Lower lobe of right lung (tissue), 2 donors: ENCODE measurements at places on chromosomes 3 and 15. TPM values are rescaled to one million over a fixed set of nuclear protein-coding genes. Genes with fewer than 3 reads are reported as not detected.

- no peak overlapping the region for H3K27ac ChIP-seq
- DNase-seq: no peak
- no peaks in the 10 kb centered on the region for H3K36me3 ChIP-seq
- no peak overlapping the region for H3K4me3 ChIP-seq
- no peaks in the 10 kb centered on the region for H3K27me3 ChIP-seq
- peaks cover 59% of the 10 kb centered on the region for H3K4me1 ChIP-seq
Observed at GRCh38 chr3:123072564-123072963, 5.7 kb downstream of the PDIA5 start.

GRCh38 chr15:36373550-36373949, 205.9 kb upstream of the CDIN1 start:
- no peaks in the 10 kb centered on the region for H3K4me1 ChIP-seq
- no peaks in the 10 kb centered on the region for H3K27me3 ChIP-seq
- no peaks in the 10 kb centered on the region for H3K36me3 ChIP-seq
- H3K27ac ChIP-seq: no peak overlapping the region
- DNase-seq: no peak

DNA sequence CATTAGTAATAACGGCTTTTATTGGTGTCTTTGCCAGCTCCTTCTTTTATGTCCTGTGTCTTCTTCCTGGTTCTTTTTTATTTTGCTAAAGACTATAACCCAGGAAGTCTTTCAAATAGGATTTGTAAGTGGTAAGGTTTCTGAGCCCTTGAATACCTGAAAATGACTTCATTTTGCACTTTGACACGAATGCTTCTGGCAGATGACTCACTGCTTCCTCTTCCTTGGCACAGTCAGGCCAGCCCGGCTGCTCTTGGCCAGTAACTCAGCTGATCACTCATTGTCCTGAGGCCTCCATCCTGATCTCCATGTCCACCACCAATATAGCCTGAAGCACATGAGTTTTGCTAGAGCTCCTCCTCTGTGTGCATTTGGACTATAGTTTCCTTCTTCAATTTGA, 48.7 kb upstream of the NR2E3 start:
- no peak for DNase-seq
- H3K27me3 ChIP-seq: no peaks in the 10 kb centered on the region
- no peak overlapping the region for H3K27ac ChIP-seq
- no peaks in the 10 kb centered on the region for H3K4me1 ChIP-seq

DNA sequence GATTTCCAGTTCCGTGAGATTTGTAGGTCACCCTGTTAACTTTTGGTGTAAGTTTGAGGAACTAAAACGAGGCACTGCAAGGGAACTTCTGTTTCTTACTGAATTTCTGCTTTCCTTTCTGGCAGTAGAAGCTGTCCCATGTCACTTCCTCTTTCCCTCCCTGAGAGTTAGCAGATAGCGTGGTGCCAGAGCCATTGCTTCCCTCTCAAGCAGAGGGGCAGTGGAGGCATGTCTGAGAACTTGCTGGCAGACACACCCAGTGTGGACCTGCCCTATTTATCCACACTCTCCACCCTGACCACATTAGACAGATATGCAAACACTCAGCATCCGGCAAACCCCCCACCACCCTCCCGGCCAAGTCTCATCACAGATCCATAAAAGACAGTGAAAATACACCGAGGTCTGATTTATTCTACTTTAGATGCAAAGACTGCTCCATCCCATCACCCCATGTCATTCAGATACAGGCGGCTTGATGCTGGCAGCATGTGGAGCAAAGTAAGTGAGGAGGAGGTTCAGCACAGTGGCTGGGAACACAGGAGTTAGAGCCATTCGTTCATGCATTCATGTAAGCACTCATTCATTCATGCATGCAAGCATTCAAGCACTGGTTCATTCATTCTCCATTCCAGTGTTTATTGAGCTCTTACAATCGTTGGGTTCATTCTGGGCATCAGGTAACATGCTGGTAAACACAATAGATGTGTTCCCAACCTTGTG, 324.7 kb downstream of the SHQ1 start:
- no peaks in the 10 kb centered on the region for H3K36me3 ChIP-seq
- peak; percentile 62 for DNase-seq
- no peaks in the 10 kb centered on the region for H3K27me3 ChIP-seq
- H3K4me1 ChIP-seq: peaks cover 20% of the 10 kb centered on the region
- no peak overlapping the region for H3K4me3 ChIP-seq

DNA sequence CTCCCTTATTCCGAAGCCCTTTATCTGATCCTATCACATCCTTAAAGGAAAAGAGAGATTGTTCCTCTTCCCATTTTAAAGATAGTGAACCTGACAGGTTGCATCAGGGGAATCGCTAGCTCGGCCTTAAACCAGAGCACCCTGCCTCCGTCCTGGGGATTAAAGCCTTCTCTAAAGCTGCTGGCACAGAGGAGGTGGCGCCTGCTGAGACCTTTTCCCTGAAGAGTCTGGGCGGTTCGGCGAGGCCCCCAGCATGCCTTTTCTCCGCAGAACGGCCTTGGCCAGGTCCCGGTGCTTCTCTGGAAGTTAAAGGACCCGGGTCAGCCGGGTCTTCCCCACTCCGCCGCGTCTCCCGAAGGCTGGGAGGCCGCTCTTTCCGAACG, 593 bp downstream of the FAM219B start:
- peaks cover 44% of the 10 kb centered on the region for H3K4me1 ChIP-seq
- H3K27ac ChIP-seq: peak overlapping the region; percentile 95
- H3K36me3 ChIP-seq: peaks cover 38% of the 10 kb centered on the region
- H3K4me3 ChIP-seq: peak overlapping the region; percentile 98

DNA sequence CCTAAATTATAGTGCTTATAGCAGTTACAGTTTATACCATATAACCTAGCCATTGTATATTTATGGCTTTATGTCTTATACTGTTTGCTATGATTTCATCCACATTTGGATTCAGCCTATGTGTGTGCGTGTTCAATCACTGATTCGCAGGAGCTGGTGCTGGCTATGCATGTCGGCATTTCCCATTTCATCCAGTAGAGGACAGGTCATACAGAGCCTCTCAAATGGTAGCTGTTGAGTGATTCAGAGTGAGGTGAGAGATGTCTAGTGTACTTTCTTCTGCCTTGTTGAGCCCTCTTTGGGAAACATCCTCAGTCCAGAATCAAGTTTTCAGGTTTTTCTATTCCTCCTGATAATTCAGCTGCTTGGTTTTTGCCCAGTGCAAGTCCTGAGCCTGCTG, 76.1 kb downstream of the FRMD4B start:
- H3K36me3 ChIP-seq: peaks cover 45% of the 10 kb centered on the region
- no peak for DNase-seq
- peak overlapping the region; percentile 5 for H3K27ac ChIP-seq
- peaks cover 9% of the 10 kb centered on the region for H3K4me1 ChIP-seq
- H3K4me3 ChIP-seq: no peak overlapping the region
- no peaks in the 10 kb centered on the region for H3K27me3 ChIP-seq

DNA sequence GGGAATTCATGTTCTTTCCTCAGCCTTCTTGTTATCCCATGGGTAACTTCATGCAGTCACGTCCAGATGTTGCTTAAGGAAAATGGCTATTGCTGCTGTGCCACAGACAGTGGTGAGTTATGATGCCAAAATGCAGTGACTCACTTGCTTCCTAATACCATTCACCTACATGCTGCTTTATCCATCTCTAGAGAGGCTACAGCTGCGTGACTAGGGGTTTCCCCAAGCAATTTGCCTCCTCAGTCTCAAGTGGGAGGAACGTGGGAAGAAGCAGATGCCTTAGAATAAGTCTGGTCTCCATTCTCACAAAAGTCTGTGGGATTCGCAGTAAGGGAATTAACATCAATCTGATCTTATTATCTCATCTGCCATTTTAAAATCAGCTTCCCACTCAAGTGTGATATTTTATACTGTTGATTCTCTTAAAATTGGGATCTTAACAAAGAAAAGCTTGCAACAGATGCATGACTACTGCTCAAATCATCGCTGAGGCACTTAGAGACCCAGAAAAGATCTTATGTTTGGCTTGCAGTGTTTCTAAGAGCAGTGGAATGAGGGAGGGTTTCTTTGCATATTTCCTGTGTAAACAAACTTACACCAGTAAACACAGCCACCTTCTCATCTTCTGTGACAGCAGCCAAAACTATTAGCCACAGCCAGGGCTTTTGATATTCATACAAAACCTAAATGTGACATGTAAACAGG, 62.0 kb upstream of the ACP3 start:
- no peak overlapping the region for H3K4me3 ChIP-seq
- no peak for DNase-seq
- no peaks in the 10 kb centered on the region for H3K36me3 ChIP-seq
- H3K27ac ChIP-seq: no peak overlapping the region

GRCh38 chr3:189982321-189982945, 138.3 kb downstream of the P3H2 start:
- H3K36me3 ChIP-seq: no peaks in the 10 kb centered on the region
- no peak overlapping the region for H3K4me3 ChIP-seq
- DNase-seq: no peak
- no peaks in the 10 kb centered on the region for H3K4me1 ChIP-seq

DNA sequence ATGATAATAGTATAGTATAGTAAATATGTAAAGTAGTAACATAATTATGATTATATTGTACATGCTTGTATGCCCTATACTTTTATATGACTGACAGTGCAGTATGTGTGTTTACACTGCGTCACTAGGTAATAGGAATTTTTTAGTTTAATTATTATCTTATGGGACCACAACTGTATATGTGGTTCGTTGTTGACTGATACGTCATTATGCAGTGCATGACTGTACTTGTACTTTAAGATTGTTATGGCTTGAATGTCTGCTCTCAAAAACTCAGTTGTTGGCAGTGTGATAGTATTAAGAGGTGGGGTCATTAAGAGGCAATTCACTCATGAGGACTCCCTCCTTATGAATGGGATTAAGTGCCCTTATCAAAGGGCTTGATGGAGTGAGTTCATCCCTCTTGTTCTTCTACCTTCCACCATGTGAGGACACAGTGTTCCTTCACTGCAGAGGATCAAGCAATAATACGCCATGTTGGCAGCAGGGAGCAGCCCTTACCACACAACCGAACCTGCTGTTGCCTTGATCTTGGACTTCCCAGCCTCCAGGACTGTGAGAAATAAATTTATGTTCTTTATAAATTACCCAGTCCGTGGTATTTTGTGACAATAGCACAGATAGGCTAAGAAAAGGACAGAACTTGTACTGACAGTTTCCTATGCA, 152.2 kb downstream of the NEK11 start:
- no peaks in the 10 kb centered on the region for H3K27me3 ChIP-seq
- H3K4me3 ChIP-seq: no peak overlapping the region
- DNase-seq: no peak
- no peaks in the 10 kb centered on the region for H3K4me1 ChIP-seq

GRCh38 chr3:142858043-142858442, 30.8 kb downstream of the PCOLCE2 start:
- no peaks in the 10 kb centered on the region for H3K27me3 ChIP-seq
- H3K4me3 ChIP-seq: no peak overlapping the region
- no peak overlapping the region for H3K27ac ChIP-seq
- no peaks in the 10 kb centered on the region for H3K36me3 ChIP-seq
- DNase-seq: no peak

DNA sequence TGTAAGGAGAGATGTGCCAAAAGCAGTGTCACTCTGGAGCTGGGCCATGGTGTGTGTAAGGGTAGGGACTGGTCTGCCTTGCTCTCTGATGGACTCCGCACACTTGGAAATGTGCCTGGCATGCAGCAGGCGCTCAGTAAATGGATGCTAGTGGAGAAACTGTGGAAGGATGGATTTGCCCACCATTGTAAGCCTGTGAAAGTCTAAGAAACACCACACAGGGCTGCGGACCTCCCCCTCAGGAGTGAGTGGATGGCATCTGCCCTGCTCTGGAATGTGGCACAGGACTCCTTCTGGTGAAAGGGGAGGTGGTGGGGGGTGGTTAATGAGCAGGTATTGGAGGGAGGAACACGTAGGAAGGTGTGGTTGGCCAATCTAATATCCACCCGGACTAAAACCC, 62.2 kb upstream of the ACAN start:
- no peaks in the 10 kb centered on the region for H3K36me3 ChIP-seq
- H3K4me1 ChIP-seq: no peaks in the 10 kb centered on the region
- no peak overlapping the region for H3K27ac ChIP-seq
- no peak overlapping the region for H3K4me3 ChIP-seq
- peaks cover 18% of the 10 kb centered on the region for H3K27me3 ChIP-seq

- peak; percentile 61 for DNase-seq
- peak overlapping the region; percentile 82 for H3K4me3 ChIP-seq
- peaks cover 17% of the 10 kb centered on the region for H3K36me3 ChIP-seq
- H3K27me3 ChIP-seq: no peaks in the 10 kb centered on the region
Observed at GRCh38 chr15:75646944-75647364, 758 bp upstream of the SNX33 start.

DNA sequence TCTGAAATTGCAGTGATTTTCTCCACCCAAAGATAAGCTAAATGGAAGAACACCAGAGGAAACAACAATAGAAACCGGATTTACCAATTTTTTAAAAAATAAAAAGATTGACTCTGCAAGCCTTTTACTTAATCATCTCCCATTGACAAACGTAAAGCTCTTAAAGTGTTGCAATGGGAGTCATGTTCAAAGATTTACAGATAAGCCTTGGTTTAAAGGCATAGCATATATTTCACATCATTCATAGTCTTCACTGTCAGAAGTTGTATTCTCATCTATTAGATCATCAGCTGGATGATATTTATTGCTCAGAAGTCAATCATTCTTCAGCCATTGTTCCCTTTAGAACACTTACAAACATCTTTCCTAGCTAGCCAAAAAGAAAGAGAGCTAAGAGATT, 397.6 kb downstream of the GBE1 start:
- no peak for DNase-seq
- no peak overlapping the region for H3K27ac ChIP-seq
- H3K4me3 ChIP-seq: no peak overlapping the region
- no peaks in the 10 kb centered on the region for H3K4me1 ChIP-seq

DNA sequence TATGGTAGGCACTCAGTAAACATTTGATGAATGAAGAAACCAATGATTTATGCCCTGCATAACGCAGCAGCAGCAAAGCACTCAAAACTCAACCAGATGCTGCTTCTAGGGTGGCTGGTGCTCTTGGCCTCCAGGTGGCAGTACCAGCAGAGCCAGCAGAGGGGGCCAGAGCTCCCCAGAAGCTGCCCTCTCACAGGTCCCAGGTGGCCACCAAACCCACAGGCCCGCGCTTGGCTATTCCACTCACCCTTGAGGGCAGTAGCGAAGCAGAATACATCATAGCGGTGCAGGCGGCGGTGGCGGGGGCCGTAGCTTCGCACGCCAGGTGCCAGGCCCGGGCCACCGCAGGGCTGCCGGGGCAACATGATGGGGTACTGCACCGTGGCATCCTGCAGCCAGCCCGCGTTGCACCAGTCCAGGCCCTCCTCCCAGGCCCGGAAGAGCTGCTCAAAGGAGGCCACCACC, 16.6 kb downstream of the HAPLN3 start:
- no peak overlapping the region for H3K4me3 ChIP-seq
- H3K36me3 ChIP-seq: no peaks in the 10 kb centered on the region
- H3K4me1 ChIP-seq: no peaks in the 10 kb centered on the region
- DNase-seq: no peak
- no peak overlapping the region for H3K27ac ChIP-seq
- H3K27me3 ChIP-seq: no peaks in the 10 kb centered on the region

Gene CRTAP
- 213 TPM for total RNA-seq

Gene C2CD4B
- 2.6 TPM for total RNA-seq

Gene COPG1
- 150 TPM for total RNA-seq

Gene ZNF662
- total RNA-seq: 7.3 TPM

Gene PLCD1
- total RNA-seq: 30.1 TPM
